ENCODE measurements at places on chromosomes 5 and 9.

- DNase-seq = no peak
Measured at GRCh38 chr9:98530806-98531386, 177.8 kb downstream of the GABBR2 start.

DNA sequence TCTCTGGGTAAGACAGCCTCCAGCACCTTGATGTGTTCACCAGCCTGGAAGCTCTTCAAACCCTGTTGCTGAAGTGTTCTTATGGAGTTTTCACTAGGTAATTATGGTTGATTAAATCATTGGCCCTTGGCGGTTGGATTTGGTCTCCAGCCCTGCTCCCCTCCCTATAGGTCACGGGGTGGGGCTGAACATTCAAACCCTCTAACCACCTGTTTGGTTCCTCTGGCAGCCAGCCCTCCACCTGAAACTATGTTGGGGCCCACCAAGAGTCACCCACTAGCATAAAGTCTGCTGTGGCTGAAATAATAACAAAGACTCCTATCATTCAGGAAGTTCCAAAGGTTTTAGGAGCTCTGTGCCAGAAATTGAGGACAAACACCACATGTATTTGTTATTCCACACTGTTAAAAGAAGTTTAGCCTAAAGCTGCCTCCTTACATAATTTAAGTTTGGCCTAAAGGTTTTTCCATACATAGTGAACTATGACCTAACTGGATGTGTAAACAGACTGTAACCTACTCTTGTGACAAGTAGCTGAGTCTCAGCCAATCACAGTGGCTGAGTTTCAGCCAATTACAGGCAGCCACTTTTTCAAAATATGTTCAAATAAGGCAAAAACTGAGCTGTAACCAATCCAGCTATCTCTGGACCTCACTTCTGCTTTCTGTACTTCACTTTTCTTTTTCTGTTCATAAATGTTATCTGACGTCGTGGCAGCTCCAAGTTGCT, 34.8 kb downstream of the TMEM252 start:
- DNase-seq = no peak

- DNase-seq = peak; percentile 67
Measured at GRCh38 chr5:150640311-150641005, at the start of gene SYNPO. Gene SYNPO, plus strand, starts transcription at chr5:150640660. Its CDS starts 7,616 bp downstream, at chr5:150648276.

- DNase-seq = no peak
Measured at GRCh38 chr9:26513730-26514129, 378.9 kb downstream of the CAAP1 start.

DNA sequence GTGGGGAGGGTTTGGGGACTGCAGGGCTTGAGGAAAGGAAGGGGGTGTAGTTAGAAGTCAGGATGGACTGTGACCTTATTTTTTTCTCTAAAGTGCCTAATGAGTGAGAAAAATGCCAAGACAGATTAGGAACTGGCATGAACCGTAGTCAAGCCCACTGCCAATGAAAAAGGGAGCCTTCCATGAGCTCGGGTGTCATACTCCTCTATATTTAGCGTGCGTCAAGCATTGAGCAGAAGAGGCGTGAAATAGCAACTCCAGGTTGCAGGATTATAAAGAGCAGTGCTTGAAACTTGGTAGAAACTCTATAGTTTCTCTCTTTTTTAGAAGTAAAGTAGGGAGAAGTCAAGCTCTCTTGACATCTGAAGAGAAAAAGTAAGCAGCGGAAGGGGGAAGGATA, 1.8 kb downstream of the SGCD start:
- no peak for DNase-seq

GRCh38 chr9:133090752-133091385, 29.1 kb downstream of the CEL start:
- no peak for DNase-seq

DNA sequence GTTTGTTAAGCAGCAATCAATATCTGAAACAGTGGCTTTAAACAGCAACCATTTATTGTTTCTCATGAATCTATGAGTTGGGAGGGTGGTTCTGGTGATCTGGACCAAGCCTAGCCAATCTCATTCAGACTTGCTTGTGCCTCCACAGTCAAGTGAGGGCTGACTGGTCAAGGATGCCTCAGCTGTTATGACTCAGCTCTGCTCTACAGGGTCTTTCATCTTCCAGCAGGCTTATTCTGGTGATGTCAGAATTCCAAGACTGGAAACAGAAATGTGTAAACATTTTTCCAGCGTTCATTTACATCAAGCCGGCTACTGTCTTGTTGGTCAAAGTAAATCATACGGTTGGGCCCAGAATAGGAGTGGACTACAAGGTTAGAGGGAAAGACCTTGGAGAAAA, 2.5 kb upstream of the PIP5K1B start:
- no peak for DNase-seq

- DNase-seq = no peak
Measured at GRCh38 chr9:103225702-103226646, 230.8 kb downstream of the CYLC2 start.

- no peak for DNase-seq
Measured at GRCh38 chr5:14545308-14545707, 36.3 kb upstream of the OTULINL start.

GRCh38 chr5:5364932-5365331, 57.5 kb upstream of the ICE1 start:
- DNase-seq = no peak

DNA sequence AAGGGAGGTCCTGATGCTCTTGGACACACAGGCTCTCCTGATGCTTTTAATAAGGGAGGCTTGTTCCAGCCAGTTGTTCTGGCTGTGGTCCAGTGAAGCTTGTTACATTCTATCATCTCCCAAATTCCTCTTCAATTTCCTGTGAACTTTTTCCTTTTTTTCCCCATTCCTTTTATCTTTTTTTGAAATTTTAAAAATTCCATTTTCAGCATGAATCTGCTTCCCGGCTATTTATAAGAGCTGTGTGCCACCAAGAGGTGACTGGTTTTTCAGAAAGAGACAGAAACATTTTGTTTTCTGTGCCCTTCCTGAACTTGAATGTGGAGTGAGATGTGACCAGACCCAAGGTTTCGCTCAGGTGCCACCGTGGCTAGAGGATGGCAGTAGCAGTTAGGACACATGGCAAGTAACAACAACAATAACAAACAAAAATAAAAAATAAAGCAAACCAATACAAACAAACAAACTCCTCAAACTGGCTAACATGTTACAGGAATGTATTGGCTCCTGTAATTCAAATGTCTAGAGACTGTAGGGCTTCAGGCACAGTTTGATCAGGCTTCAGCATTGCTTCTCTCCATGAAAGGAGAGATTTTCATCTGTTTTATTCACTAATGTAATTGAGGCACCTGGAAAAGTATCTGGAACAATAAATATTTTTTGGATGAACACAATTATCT, 121.1 kb downstream of the BOD1 start:
- DNase-seq = no peak

GRCh38 chr9:95047452-95048224, 269.9 kb downstream of the FANCC start:
- DNase-seq = no peak

GRCh38 chr9:4423207-4423610, 67.1 kb upstream of the SLC1A1 start:
- DNase-seq = no peak

GRCh38 chr5:5539590-5539989, 117.1 kb downstream of the ICE1 start:
- DNase-seq = no peak

DNA sequence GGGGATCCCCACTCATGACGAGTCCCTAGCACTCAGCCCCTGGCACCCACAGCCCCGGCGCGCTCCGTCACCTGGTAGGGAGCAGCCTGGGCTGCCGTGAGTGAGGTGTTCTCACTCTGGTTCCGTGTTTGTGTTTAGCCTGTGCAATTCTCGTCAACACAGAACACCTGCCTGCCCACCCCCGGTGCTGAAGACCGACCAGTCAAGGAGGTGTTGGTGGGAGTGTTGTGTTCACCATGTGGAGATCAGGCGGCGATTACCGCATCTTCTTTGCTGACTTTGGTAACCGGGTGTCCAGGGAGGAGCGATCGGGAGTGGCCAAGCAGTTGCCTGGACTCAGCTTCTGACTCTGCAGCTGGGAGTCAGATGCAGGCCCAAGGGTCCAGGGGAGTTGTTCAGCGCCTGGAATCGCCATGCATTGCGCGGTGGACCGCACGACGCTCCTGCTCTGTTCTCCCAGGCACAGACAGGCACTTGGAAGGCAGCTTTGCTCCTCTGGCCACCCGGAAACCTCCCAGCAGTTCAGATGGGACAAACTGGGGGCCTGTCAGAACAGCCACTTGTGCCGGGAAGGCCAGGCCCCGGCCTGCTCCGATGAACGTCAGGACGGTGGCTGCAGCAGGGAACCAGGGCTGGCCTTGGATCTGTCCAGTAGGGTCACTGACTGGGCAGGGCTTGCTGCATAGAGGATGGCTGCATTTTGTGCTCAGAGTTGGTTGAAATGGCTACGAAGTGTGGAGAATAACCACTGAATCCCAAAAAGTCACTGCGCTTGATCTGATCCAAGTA, 28.2 kb downstream of the EXOC3 start:
- DNase-seq = no peak

DNA sequence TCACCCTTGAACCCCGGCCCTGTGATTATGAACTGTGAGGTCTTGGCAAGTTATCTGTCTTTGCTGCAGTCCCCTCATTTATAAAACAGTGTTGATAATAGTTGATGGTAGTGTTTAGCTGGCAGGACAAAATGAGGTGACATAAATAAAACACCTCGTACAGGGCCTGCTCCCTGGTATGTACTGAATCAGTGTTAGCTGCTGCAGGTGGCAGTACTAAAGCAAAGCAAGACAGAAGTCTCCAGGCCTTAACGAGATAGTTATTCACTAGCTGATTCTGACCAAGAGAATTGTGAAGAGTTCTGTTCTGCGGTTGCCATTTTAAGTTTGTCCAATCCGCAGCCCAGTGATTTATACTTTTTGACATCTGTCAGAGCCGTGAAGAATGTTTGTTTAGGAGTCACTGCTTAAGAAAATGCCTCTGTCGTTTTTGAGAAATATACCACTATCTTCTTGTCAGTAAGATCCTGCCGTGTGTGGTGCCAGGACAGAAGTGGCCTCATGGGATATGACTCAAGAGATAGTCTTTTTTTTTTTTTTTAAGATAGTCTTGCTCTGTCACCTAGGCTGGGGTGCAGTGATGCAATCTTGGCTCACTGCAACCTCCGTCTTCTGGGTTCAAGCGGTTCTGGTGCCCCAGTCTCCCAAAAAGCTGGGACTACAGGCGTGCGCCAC, 75.9 kb downstream of the KDM4C start:
- DNase-seq = no peak

- DNase-seq = no peak
Measured at GRCh38 chr9:6805532-6805931, 47.8 kb downstream of the KDM4C start.

DNA sequence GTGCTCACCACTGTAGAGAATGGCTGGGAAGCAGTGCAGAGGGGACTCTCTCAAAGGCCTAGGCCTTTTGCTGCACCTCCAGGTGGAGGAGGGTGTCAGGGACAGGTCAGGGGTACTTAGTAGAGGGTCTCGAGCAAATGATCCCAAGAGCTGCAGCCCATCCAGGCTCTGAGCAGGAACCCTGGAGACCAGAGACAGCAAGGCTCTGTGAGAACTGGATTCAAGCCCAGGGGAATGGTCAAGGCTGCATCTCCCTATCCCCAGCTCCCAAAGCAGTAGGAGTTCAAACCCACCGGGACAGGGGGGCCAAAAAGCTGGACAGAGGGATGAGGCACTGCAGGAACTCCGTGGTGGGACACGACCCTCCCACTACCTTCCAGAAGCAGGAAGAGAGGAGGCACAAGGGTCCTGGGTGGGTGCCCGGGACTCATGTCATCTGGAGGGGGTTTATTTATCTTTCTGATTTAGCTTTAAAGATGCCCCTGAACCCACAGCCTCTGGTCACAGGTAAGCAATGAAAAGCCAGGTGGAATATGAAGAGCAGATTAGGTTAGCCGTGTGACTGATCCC, 124.8 kb downstream of the MVB12B start:
- no peak for DNase-seq

DNA sequence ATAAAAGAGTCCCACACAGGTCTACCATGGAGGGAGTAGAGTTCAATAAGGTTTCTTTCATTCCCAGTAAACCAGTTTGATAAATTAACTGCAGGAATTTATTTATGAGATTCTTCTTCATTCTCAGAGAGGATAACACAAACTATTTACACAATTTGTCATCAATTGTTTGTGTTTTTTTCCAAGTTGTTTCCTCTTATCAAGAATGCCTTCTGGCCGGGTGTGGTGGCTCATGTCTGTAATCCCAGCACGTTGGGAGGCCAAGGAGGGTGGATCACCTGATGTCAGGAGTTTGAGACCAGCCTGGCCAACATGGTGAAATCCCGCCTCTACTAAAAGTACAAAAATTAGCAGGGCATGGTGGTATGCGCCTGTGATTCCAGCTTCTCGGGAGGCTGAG, 216.7 kb downstream of the MLLT3 start:
- DNase-seq = no peak

- no peak for DNase-seq
Measured at GRCh38 chr5:147234239-147234824, 494 bp upstream of the STK32A start.

- DNase-seq = no peak
Measured at GRCh38 chr9:81616141-81616540, 73.2 kb downstream of the TLE1 start.

DNA sequence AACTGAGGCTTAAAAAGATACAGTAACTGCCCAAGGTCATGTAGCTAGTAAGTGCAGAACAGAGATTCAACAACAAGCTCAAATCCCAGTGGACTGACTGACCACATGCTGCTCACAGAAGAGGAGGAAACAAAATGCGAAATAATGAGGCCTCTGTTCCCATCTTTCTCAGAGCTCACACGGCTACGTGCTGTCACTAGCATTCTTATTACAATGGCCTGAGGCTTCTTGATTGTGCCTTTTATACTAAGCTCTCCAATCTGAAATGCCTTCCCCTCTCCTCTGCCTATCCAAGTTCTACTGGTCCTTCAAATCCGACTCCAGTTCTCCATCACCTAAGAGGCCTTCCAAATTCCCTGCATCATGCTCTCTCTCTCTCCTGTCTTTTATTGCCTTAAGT, 26.0 kb downstream of the SGTB start:
- no peak for DNase-seq

- DNase-seq = no peak
Measured at GRCh38 chr5:177545487-177546257, 8.7 kb downstream of the FAM193B start.

Data from pulmonary artery endothelial cell (primary cell).